ENCODE measurements at places on chromosomes 11 and 22.

- no peak for DNase-seq
These were observed 19.4 kb downstream of the SUSD2 start for GRCh38 chr22:24200619-24201212.

DNA sequence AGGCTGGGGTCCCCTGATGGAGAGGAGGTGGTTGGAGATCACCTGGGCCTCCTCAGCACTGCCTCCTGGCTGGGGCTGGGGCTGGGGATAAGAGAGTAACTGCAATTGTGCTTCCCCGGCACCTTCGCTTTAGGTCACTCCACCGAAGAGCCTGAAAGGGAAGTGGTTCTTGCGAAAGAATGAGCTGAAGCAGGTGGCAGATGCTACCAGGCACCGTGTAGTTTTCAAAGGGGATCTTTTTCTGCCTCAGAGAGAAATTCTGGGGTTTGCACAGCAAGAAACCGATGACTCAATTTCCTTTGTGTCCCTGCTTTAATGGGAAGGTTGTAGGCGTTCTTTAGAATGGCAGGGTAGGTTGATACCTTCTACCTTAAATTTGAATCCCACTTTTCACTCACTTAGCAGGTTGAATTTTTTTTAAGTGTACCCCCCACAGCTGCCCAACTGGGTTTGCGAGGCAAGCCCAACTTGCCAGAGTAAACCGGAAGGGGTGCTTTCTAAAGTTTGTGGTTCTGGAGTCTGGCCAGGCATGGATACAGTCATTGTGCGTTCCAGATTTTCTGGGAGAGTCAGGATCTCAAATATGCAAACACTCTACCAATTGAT lies 5.3 kb downstream of the CD44 start:
- DNase-seq: no peak

DNA sequence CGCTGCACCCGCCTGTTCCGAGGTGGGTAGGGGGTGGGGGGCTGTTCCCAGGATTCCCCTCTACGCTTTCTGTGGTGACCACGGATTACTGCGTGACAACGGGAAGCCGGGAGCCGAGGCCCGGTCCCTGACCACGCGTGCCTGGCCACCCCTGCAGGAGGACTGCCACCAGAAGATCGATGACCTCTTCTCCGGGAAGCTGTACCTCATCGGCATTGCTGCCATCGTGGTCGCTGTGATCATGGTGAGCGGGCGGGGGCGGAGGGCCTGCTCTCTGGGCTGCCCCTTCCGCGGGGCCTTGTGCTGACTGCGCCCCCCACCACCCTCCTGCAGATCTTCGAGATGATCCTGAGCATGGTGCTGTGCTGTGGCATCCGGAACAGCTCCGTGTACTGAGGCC lies 4.1 kb upstream of the TSSC4 start:
- no peak for DNase-seq

GRCh38 chr22:26481694-26482093 lies 1.9 kb downstream of the HPS4 start:
- no peak for DNase-seq

- no peak for DNase-seq
These were observed 369.3 kb upstream of the SYN3 start for GRCh38 chr22:33427461-33427860.

GRCh38 chr11:66976028-66976467 lies 944 bp downstream of the C11orf86 start:
- no peak for DNase-seq

- no peak for DNase-seq
These were observed 34.1 kb upstream of the CRTAM start for GRCh38 chr11:122804161-122804560.

GRCh38 chr22:33012833-33013450 lies 45.2 kb downstream of the SYN3 start:
- no peak for DNase-seq

GRCh38 chr11:57815877-57816276 lies 54.3 kb downstream of the CTNND1 start:
- no peak for DNase-seq

DNA sequence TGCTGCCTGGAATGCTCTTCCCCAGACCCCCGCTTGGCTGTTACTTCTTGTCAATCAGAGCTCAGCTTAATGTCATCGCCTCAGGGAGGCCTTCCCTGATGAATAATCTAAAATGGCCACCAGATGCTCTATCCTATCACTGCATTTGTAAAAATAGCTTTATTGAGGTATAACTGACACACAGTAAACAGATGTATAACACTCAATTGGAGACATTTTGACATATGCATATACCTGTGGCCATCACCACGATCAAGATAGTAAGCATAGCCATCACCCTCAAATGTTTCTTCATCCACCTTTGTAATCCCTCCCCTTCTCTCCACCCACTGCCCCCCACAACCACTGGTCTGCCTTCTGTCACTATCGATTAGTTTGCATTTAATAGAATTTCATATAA lies 36.6 kb upstream of the NECTIN1 start:
- no peak for DNase-seq

DNA sequence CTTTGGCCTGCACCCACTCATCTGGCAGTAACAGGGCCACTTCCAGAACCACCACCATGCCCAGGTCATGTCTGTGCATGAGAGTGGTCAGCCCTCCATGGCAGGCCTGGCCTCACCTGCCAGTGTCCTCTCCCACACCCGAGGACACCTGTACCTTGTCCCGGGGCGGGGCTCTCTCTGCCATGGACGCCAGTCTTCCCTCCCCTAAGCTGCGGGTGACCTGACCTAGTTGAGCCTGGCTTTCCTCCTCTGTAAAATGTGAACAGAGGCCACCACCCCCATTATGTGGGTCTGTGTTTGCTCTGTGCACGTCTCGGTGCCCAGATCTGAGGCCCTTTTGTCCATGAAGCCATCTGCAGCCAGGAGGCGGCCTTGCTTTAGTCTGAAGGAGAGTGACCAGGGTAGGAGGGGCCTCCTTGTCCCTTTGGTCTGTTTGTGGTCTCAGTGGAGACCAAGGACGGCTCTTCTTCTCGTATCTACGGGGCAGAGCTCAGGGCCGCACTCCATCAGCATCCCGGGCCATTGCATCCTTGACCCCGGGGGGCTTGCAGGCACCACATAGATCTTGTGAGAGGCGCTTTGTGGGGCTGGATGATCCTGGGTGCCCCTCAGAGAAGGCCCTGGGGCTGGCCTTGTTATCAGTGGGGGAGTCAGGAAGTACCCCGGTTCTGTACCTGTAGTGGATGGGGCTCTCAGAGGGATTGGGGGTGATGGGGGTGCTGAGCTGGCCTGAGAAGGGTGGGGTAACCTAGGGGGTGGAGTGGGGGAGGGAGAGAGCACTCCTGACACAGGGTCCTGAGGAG lies 121.6 kb downstream of the KCNQ1 start:
- DNase-seq: no peak

GRCh38 chr22:41976961-41977566 lies 7.8 kb downstream of the SEPTIN3 start:
- DNase-seq: no peak

DNA sequence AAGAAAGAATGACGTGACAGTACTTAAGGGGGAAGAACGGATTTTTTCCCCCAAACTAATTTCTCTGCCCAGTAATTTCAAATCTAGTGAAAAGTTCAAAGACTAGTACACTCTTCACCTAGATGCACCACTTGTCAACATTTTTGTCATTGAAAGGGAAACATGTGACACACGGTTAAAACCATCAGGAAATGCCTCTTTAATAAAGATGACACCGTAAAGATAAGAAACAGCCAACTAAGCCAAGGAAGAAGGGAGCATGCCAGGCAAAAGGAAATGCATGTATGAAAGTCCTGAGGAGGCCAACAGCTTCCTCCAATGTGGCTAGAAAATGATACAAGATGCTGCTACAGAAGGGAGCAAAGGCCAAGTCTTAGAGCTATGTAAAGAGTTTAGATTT lies 49.4 kb downstream of the RSF1 start:
- DNase-seq: no peak

GRCh38 chr22:22057617-22058378 lies 75.2 kb upstream of the TOP3B start:
- DNase-seq: no peak

DNA sequence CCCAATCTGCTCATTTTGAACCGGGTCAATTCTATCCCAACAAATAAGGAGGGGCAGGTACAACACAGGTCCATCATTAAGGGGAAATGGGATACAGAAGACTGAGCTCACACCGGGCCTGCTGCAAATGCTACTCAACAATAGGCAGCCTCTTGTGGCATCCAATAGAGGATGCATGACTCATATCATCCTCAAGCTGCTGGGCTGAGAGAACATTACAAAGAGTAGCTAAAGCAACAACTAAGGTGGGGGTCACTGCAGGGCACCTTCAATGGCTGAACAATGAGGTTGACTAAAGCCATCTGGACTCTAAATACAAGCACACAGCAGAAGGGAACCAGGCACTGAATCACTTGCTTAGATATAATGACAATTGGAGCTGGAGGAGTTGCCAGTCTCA lies 130.1 kb upstream of the SYN3 start:
- no peak for DNase-seq

DNA sequence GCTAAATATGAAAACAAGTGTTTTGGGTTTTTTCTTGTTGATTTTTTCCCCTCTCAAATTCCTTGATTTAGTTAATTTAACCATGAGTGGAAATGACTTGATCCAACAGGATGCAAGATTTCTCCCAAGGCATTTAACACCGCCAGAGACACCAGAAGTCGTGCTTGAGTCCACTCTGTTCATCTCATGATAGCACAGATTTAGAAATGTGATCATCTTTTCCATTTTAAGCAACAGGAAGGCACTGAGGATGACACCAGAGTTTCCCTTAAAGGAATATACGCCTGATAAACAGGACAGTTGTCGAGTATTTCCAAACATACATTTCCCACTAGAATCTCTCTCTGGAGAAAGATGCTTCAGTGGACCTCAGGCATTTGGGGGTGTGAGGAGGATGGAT lies 318.7 kb downstream of the CADM1 start:
- DNase-seq: no peak

- no peak for DNase-seq
These were observed 22.7 kb upstream of the IL17REL start for GRCh38 chr22:50035131-50035881.

GRCh38 chr11:103035791-103036434 lies 56.0 kb downstream of the DCUN1D5 start:
- DNase-seq: peak; percentile 33

GRCh38 chr22:46579751-46580449 lies 40.3 kb upstream of the GRAMD4 start:
- DNase-seq: no peak

GRCh38 chr22:21020802-21021429 lies 6.0 kb downstream of the P2RX6 start:
- DNase-seq: no peak

All from putamen (tissue), 1 donor.